ENCODE measurements at places on chromosomes 16 and 17.
A peak's percentile ranks its signal among the peaks of the same experiment; 100 is the strongest.

DNA sequence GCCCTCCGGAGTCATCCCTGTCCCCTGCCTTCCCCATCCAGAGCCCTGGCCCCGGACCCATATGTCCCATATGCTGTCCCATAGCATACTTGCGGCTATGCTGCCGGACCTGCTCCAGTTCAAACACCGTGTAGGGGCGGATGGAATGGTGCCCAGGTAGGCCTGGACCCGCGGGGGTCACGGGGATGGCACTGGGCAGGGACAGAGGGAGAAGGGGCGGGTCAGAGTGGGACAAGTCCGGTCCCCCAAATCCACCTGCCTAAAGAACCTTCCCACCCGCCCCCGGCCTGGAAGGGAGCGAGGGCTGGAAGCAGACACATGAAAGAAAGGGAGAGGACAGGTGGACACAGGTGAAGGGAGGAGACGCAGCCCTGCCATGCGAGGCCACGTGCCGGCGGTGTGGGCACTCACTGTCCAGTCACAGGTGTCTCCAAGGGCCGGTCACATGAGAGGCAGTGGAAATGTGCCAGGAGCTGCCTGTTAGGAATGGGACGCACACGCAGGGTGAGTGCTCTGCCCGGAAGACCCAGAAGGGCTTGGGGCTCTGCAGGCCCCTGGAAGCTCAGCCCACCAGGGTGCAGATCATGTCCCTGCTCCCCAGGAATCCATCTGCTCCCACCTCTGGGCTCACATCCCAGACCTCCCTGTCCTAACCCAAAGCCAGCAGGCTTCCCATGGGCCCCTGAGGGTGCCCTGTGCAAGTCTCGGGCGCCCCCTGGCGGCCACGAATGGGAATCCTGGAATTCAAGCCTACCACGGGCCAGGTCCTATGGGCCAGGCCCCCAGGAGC lies 14.0 kb downstream of the UBALD2 start:
- peak; percentile 92 for DNase-seq

DNA sequence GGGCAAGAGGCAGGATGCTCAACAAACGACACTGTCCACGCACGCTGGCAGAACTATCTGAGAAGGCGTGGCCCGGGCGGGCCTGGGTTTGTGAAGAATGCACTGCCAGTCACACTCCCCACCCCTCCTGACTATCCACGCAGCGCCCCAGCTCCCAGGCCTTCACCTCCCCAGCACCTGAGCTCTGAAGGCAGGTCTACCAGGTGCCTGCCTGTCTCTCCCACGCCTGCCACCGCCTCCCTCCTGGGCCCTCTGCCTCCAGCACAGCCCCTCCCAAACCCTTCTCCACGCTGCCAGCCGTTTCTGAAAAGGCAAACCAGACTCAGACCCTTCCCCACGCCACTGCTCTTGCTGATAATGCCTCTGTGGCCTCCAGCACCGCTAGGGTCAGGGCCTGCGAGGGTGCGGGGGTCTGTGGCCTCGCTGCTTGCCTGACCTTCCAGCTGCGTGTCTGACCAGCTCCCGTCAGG lies 11.6 kb downstream of the MYBBP1A start:
- DNase-seq = no peak

DNA sequence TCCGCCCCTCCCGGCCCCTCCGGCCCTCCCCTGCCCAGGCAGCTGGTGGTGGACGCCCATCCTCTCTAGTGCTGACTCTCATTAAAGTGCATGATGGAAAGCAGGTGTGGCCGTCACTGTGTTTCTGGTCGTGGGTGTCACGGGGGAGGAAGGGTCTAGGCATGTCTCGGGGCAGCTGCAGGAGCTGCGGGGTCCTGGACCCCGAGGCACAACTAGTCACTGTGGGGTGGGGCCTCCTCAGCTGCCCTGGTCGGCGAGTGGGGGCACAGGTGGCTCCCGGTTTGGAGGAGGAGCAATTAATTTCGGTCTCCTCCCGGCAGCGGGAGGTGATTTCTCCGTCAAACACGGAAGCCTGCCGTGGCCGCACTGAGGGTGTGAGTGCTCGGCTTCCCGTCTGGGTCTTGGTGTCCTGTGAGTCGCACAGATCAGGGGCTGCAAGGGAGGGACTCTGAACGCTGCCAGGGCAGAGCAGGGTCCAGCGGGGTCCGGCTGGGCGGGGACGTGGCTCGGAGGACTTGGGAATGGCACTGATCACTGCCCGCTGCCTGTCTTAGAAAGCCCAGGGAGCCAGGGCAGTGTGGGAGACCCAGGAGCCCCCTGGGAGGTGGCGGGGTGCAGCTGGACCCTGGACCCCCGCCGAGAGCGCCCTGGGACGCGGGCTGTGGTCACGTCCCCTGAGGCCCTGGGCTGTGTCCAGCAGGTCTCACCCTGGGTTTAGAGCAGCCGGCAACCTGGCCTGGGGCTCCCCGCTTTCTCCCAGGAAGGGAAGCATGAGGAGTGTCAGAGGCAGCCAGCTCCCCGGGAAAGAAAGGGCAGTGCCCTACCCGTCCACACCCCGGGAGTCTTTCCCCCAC lies 3.3 kb downstream of the TPSD1 start:
- no peak for DNase-seq

DNA sequence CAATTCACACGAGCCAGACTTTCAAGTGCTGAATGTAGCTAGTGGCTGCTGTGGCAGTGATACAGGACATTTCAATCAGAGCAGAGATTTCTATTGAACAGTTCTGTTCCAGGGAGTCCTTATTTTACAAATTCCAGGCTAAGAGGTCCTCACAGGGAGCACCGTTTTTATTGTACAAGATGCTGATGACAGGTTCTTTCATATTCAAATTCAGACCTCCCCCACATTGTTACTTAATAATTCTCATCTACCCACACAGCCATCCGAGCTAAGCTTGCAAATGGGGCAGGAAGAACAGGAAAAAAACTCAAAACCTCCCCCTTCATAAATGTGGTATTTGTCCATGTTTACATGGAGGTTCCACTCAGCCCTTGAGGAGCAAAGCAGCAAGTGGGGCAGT lies 9.8 kb downstream of the GABARAPL2 start:
- DNase-seq = no peak

DNA sequence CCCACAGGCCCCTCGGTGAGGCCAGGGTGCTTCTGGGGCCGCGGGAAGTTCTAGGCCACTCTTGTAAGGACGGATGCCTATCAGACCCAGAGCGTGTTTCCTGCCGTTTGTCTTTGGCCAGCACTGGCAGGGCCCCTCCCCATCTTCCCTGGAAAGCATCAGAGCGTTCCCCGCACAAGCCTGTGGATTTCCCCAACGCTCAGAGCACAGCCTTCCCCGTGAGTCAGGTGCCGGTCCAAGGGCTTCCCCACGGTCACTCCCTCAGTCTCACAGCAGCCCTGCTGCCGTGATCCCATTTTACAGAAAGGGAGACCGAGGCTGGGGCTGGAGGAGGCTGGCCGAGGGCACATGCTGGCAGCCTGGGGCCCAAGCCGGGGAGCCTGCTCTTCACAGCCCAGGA lies 33.7 kb downstream of the CRISPLD2 start:
- DNase-seq = no peak

DNA sequence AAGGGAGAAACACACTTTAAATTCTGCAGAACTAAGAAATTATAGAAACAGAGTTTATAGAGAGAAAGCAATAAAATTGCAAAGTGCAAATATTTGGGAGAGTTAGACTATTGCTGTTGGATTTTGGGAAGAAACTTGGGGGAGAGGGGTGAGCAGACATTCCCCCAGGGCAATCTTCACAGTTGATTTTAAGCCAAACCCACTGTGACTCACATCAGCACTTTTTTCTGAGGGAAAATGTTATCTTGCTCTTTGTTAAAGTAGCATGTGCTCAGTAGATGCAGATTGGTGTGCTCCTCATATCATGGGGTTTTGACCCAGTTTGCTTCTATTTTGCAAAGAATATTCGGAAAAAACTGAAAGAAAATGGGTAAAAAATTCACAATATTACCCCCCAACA lies 367.6 kb downstream of the CDH11 start:
- no peak for DNase-seq

Data from substantia nigra (tissue), 51 donors.